Kidney capillary endothelial cell (primary cell): ENCODE measurements at places on chromosomes 6 and 20.

- DNase-seq, result no peak
These were observed 90.1 kb upstream of the PREP start for GRCh38 chr6:105492706-105493673.

DNA sequence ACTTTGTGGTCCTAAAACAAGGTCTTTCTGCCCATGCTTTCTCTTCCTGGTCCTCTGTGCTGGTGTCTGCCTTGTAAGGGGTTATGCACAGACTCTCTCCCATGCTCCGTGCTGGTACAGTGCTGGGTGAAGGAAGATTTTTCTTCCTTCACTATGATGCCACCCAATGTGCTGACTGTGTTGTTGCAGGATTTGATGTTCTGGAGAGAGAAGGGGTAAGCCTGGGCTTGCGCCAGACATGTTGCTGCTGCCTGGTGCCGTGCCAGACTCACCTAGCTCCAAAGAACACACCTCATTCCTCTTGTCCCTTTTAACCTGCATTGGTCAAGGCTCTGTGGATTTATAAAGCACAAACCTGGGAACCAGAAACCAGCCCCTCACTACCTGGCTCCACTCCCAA is 28.4 kb upstream of the ARMH2 start:
- DNase-seq, result no peak

DNA sequence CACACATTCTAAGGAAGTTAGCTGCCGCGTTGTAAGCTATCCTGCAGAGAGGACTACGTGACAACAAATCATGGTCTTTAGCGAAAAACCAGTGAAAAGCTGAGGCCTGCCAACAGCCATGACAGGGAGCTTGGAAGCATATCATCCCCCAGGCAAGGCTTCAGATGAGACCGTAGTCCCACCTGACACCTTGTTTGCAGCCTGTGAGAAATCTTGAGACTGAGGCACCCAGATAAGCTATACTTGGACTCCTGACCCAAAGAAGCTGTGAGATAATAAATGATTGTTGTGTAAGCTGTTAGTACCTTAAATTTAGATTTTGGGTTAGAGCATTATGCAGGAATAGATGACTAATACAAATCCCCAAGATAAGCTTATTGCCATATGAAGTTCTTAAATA is 45.4 kb upstream of the SENP6 start:
- DNase-seq, result no peak

- DNase-seq, result peak; percentile 35
These were observed at the start of gene STK35 for GRCh38 chr20:2101057-2101864. Gene STK35, plus strand, starts transcription at chr20:2101827. Its CDS starts 55 bp downstream, at chr20:2101882.

- no peak for DNase-seq
These were observed 32.7 kb downstream of the CYP24A1 start for GRCh38 chr20:54140927-54141566.

DNA sequence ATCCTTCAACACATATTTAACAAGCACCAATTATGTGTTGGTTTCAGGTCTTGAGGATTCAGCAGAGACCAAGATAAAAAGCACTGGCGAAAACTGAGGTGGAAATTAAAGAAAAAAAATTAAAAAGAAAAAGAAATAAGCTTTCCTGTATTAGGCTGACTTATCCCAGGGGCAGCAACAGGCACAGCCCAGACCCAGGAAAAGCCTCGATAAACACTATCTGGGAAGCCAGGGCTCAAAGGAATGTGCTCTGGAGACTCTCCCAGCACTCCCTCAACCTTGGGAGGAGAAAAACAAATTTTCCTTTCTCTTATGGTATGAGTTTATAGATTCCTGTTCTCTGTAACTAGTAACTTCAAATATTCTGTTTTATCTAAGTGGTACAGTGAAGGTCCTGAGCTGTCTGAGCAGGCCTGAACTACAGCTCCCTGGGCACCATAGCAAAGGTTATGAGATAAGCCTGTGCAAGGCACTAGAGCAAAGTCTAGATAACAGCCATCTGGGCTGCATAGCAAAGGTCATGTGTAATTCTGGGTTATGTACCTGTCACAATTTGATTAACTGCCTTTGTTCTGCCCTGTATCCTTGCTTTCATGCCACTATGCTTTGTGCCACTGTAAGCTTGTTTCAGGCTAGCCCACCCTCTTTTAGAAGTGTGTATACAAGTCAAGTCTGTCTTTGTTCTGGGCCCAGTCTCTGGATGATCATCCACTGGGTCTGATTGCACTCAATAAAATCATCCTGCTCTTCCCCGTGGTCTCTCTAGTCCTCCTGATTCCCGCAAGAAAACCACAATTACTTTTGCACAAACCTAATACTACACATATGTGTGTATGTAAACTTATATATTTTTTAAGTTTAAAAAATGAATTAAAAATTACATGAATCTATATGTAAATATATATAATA is 54.0 kb downstream of the IL22RA2 start:
- no peak for DNase-seq

DNA sequence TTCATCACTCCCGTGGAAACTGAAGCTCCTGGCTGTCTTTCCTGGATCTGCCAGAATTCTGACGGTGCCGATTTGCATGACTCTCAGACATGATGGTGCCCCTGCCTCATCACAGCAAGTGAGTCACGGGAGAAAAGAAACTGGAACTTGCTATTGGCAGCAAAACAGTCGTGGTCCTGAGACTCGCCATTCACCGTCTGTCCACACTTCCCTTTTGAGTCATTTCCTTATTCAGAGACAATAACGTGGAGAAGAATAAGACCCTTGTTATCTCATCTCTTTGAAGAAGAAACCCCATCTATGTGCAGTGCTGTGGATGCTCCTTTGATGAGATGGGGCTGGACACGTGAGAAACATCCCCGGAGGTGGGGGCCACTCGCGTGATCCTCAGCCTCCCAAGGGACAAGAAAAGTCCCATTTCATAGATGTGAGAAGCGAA is 4.2 kb downstream of the GPR31 start:
- DNase-seq, result peak; percentile 95

- no peak for DNase-seq
These were observed 151.3 kb downstream of the CDC5L start for GRCh38 chr6:44538807-44539201.

GRCh38 chr20:63117151-63117550 is 98.8 kb downstream of the YTHDF1 start:
- DNase-seq, result no peak

- DNase-seq, result no peak
These were observed 237.5 kb downstream of the CDC5L start for GRCh38 chr6:44624936-44625573.

- DNase-seq, result no peak
These were observed 80.6 kb downstream of the SSR1 start for GRCh38 chr6:7232351-7232750.
